Testis (tissue), 5 donors: ENCODE measurements at places on chromosomes 5 and 9.

GRCh38 chr9:93228030-93228429, 44.1 kb downstream of the WNK2 start:
- no peaks in the 10 kb centered on the region for H3K4me1 ChIP-seq
- no peak overlapping the region for H3K27ac ChIP-seq
- no peaks in the 10 kb centered on the region for H3K36me3 ChIP-seq

GRCh38 chr5:80985600-80986228, 25.6 kb downstream of the RASGRF2 start:
- H3K36me3 ChIP-seq = no peaks in the 10 kb centered on the region
- no peak overlapping the region for H3K4me3 ChIP-seq
- no peak for DNase-seq
- H3K4me1 ChIP-seq = no peaks in the 10 kb centered on the region
- no peaks in the 10 kb centered on the region for H3K27me3 ChIP-seq
- H3K27ac ChIP-seq = no peak overlapping the region

DNA sequence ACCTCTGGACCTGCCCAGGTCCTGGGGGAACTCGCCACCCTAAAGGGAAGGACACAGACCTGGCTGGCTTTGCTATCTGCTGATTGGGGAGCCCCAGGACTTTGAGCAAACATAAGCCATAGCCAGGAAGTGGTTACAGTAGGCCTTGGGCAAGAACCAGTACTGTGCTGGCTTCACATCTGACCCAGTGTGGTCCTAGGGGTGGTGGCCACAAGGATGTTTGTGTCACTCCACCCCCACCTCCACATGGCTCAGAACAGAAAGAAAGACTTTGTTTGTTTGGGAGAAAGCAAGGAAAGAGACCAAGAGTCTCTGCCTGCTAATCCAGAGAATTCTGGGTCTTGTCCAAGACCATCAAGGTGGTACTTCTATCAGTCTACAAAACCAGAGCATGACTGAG, 334.2 kb downstream of the SPOCK1 start:
- H3K4me3 ChIP-seq = no peak overlapping the region
- DNase-seq = no peak
- no peaks in the 10 kb centered on the region for H3K27me3 ChIP-seq
- H3K27ac ChIP-seq = no peak overlapping the region

GRCh38 chr5:138468966-138469539, 3.8 kb downstream of the EGR1 start:
- peaks cover 5% of the 10 kb centered on the region for H3K4me1 ChIP-seq
- H3K27ac ChIP-seq = no peak overlapping the region
- H3K27me3 ChIP-seq = no peaks in the 10 kb centered on the region
- no peak overlapping the region for H3K4me3 ChIP-seq

GRCh38 chr9:130053504-130054324, at the start of gene GPR107:
Gene GPR107, plus strand, starts transcription at chr9:130053906. Its CDS starts 27 bp downstream, at chr9:130053933.
- peak within 1 kb of the TSS; percentile 84 for H3K27ac ChIP-seq
- H3K36me3 ChIP-seq = no peaks in the 10 kb centered on the region
- peak; percentile 85 for DNase-seq
- peaks cover 21% of the 10 kb centered on the region for H3K4me1 ChIP-seq
- H3K27me3 ChIP-seq = no peaks in the 10 kb centered on the region

DNA sequence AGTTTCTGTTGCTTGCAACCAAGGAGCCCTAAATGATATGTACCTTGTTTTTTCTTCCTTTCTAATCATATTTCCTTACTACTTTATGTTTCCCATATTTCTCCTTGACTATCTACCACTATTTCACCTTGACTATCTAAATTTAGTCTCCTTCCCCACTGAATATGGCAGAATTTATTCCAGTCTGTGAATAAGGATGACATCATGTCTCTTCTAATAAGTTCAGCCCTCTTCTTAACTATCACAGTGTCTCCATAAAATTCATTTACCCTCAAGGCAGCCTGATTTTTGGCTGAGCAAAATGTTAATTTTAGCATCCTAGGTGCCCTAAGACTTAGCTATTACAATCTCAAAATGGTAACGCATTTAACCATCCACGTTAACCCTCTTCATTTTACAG, 99.5 kb upstream of the EQTN start:
- H3K27ac ChIP-seq = no peak overlapping the region
- peaks cover 10% of the 10 kb centered on the region for H3K4me1 ChIP-seq
- no peaks in the 10 kb centered on the region for H3K36me3 ChIP-seq
- H3K4me3 ChIP-seq = no peak overlapping the region
- H3K27me3 ChIP-seq = no peaks in the 10 kb centered on the region

GRCh38 chr5:172788771-172789686, 18.0 kb upstream of the DUSP1 start:
- H3K27ac ChIP-seq = peak overlapping the region; percentile 91
- no peak overlapping the region for H3K4me3 ChIP-seq
- no peaks in the 10 kb centered on the region for H3K27me3 ChIP-seq
- DNase-seq = peak; percentile 83
- peaks cover 20% of the 10 kb centered on the region for H3K4me1 ChIP-seq
